Esophagus muscularis mucosa (tissue), 4 donors: ENCODE measurements at places on chromosomes 5 and 9.

- no peak for DNase-seq
These were observed 122.7 kb downstream of the GRIA1 start for GRCh38 chr5:153613144-153613543.

DNA sequence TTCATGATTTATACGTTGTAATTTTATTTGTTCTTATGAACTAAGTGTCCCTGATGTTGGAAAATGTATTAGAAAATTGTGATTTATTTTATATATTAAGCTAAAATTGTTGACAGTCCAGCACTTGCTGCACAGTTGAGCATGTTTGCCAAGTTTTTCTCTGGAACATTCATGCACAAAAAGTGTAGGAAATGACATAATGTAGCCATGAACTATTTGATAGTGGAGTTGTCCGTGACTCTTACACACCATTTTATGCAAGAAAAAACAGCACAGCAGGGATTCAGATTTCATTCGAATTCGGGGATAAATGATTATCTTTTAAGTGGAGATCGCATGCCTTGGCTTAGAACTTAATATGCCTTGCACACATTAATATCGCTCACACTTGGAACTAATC is 708.6 kb upstream of the WWC1 start:
- no peak for DNase-seq

- DNase-seq, result no peak
These were observed 1.6 kb upstream of the HAPLN1 start for GRCh38 chr5:83721953-83722901.

DNA sequence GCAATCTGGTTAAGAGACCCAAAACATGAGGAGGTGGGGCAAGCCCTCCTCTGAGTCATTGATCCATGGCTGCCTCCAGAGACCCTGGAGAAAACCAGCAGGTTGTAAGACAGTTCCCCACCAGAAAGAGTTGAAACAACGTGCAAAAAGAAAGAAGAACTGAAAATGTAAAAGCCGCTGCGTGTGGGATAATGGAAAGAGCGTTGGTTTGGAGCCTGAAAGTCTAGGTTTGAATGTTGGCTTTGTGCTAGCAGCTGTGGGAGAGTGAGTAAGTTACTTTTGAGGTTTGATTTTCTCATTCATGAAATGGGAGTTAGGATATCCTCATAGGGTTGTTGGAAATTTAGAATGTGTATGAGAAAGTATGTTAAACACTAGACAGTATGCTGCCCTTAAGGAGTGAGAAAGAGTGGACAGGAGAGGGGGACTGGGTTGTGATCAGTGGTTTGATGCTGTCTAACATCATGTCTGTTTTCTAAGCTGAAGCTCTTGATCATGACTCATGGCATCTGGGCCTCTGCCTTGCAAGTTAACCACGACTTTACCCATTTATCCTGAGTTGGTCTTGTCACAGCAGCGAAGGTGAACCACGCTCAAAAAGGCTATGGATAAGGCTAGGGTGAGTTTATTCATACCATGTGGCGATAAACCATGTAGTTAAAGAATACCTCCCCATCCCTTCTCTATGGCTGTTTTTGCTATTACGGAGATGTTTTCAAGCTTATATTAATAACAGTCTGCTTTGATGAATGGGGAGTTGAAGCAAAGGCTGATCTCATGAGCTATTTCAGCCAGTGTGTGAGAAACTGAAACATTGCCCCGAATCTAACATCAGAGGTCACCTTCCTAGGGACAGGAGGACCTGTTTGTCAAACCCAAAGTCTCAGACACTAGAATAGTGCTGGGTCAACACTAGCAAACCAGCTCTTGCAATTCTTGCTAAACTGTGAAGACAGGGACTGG is 41.3 kb downstream of the ZNF366 start:
- DNase-seq, result no peak

DNA sequence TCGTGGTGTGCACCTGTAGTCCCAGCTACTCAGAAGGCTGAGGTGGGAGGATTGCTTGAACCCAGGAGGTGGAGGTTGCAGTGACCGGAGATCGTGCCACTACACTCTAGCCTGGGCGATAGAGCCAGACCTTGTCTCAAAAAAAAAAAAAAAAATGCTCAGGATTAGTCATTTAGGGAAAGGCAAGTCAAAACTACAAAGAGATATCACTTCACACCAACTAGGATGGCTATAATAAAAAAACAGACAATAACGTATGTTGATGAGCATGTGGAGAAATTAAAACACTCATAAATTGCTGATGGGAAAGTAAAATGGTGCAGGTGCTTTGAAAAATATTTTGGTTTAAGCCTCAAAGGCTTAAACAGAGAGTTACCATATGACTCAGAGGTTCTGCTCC is 6.3 kb upstream of the ANKRD34B start:
- no peak for DNase-seq

GRCh38 chr5:165405340-165405739 is 1899.9 kb downstream of the MAT2B start:
- no peak for DNase-seq

DNA sequence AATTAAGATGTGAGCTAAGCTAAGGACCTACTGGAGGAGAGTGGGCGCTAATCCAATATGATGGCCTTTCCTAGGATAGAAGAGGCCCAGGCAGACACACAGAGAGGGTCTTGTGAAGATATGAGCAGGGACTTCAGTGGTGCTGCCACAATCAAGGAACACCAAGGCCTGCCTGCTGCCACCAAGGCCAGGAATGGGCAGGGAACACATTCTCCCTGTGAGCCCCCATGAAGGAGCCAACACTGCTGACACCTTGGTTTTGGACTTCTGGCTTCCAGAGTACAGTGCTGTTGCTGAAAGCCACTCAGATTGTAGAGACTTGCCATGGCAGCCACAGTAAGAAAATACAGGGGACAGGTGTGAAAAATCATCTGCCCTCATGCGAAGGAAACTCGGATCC is 73.1 kb upstream of the IRX1 start:
- DNase-seq, result no peak

- no peak for DNase-seq
These were observed 8.4 kb upstream of the ZNF354C start for GRCh38 chr5:179051784-179052183.

GRCh38 chr5:32094691-32095090 is 79.4 kb downstream of the GOLPH3 start:
- peak; percentile 57 for DNase-seq

GRCh38 chr5:19880458-19880857 is 107.5 kb downstream of the CDH18 start:
- DNase-seq, result no peak

GRCh38 chr9:22052376-22052945 is 43.4 kb upstream of the CDKN2B start:
- peak; percentile 62 for DNase-seq

- no peak for DNase-seq
These were observed 7.9 kb upstream of the ZNF608 start for GRCh38 chr5:124754206-124754927.

DNA sequence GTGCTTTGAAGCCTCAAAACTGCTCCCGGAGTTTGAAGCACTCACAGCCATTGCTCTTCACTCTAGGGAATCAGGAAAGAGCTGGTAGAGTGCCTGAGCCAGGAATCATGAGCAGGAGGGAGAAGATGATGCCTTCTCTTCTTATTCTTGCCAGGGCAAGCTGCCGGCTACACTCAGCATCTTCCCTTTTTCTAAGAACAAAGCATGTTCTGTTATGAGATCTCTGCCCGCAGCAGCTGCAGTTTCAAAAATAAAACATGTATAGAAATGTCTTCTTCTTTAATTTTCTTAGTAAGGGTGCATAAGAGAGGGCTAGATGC is 57.9 kb upstream of the RICTOR start:
- DNase-seq, result no peak

DNA sequence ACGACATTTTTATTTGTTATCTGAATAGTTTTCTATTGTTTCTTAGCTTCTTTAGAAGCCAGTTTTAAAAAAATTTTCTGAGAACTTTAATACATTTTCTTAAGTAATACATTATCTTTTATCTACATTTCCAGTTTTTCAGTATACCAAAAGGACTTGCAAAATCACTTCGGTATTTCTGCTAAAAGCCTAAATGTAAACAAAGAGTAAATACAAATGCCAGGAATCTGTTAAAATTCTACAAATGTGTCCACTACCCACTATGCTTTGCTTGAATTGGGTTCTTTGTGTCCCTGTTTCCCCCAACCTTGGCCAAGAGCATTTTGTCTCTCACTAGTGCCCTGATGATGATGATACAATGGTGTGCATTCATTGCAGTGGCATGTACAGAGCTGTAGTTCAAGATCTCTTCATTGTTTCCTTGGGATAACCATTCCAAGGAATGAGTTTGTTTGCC is 611.2 kb downstream of the NR2F1-AS1 start:
- DNase-seq, result no peak

GRCh38 chr5:130279386-130279785 is 375.1 kb downstream of the CHSY3 start:
- DNase-seq, result no peak

GRCh38 chr9:94802793-94803192 is 76.3 kb downstream of the AOPEP start:
- DNase-seq, result no peak

DNA sequence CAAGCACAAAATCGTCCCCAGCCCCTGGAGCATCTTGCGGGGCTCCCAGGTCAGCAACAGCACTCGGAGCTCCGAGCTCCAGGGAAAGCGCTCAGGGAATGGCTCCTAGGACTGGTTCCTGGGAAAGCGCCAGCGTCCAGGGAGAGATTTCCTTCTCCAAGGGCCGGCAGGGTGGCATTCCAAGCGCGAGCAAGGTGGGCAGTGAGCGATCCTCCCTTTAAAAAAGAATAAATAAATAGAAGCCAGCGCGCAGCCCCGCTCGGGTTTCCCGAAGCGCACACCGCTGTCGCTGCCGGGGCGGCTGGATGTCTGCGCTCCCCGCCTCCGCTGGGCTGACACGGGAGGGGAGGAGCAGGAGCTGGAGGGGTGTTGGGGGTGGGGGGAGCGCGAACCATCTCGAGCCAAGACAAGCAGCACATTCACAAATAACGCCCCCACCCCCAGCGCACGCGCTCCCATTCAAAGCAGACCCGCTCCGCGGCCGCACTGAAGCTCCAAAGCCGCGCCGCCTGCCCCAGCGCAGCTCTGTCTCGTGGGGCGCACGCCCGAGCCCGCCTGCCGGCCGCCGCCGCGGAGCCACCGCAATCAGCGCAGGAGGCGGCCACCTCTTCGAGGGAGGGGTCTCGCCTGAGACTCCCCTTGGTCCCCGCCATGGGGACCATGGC is 327.4 kb downstream of the SH3GL2 start:
- no peak for DNase-seq

DNA sequence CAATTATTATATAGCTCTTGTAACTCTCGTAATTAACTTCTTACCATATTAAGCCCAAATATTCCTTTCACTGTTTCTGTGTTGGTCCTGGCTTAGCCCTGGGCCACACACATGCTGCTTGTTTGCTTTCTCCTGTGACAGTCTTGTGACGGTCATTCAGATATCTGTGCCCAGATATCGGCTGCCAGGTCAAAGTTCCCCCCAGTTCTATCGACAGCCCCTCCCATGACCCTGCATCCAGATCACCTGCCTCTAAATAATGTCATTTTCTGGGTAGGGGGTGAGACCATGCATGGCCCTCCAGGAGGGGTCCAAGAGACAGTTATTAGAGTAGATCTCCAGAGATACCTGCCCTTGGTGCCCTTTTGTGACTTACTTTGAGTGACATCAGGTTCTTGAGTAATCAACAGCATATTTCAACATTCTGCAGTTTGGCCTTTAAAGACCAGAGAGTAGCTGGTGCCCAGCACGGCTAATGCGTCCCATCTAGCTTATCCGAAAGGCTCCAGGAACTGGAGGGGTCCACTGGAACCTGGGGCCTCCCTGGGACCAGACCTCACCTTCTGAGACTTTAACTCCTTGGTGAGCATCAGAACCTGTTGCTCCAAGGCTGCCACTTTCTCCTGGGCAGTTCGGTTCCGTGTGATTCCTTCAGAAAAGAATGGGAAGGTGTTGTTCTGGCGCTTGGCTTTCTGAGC is 26.9 kb downstream of the TBC1D2 start:
- DNase-seq, result no peak

GRCh38 chr5:39544941-39545340 is 120.2 kb upstream of the DAB2 start:
- no peak for DNase-seq

- DNase-seq, result no peak
These were observed 33.1 kb upstream of the MYOT start for GRCh38 chr5:137834498-137835049.

GRCh38 chr9:135221951-135222631 is 134.6 kb downstream of the OLFM1 start:
- DNase-seq, result no peak

DNA sequence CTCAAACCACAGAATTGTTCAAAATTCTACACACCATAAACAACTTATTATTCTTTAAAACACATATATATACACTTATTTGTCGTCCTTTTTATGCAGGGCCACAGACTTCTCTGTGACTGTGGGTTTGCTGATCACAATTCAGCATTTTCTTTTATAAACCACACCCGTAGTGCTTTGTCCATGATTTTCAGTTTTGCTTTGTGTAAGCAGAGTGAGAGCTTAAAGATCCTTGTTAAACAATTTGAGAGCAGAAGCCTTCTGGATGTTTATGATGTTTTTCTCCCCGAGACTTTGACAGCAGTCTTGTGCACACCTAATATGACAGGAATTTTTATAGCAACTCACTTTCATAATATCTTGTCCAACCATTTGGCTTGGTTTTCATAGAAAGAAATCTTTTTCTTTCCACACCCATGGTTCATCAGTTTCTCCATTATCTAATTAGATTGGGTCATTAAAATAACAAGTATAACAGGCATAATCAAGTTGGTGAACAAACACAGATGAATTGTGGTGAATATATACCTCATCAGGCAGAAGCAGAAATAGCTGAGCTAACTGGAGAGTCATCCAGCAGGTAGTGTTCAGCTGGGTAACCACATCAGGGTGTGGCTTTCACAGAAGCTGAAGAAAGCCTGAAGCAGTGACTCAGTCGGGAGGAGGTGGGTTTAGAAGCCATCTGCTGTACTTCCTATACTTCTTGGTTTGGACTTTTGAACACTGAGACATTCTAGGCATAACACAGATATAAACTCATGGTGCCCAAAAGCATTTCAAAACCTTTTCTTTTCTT is 232.8 kb downstream of the DOCK8 start:
- DNase-seq, result no peak

DNA sequence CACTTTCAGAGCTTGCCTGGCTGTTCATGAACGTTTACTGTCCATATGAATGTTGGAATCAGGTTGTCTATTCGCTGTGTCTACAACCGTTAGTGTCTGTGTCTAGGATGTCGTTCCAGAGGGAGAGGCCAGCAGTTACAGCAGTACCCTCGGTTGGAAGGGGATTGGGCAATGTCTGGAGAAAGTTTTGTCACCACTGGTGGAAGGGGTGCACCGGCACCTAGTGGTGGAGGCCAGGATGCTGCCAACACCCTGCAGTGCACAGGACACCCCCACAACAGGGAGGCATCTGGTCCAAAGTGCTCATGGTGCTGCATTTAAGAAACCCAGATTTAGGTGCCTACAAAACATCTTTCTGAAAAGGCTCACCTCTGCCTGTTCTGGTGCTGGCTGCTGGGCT is 220.7 kb downstream of the FANCC start:
- DNase-seq, result no peak
